Fibroblast of the conjunctiva (primary cell): ENCODE measurements at places on chromosomes 16 and 17.

DNA sequence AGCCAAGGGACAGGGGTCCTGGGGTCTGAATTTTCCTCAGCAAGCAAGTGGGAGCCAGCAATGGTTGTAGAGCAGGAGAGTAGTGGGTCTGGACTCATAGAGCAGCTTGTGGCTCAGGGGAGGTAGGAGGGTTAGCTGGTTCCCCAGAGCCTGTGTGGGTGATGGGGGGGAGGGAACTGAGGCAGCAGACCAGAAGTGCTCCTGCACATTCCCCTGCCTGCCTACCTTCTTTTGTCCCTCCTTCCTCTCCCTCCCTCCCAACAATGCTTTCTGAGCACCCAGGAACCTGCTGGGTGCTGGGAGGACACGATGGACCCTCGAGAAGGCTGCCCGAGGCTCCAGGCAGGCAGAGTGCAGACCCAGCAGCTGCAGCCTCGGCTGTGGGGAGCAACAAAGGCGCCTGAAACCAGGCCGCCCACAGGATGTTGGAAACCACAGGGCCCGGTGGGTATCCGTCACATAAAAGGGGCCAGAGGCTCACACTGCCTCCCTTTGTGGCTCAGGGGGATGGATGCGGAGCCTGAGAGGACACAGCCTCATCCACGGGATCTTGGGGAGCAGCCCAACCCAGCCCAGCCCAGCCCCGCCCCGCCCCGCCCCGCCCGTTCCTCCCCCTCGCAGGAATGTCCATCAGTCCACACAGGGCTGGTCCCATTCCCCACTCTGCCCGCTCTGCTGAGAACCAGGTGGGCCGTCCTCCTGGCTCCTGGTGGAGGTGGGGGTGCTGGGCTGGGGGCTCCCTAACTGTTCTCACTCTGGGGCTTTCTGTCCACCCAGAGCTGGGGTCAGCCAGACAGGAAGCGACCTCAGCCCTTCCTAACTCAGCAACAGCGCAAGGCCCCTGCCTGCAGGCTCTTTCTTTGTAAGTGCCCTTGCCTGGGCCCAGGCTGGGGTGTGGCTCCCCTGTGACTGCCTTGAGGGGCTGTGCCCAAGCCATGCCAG lies 1.7 kb upstream of the NLRC3 start:
- DNase-seq = no peak

DNA sequence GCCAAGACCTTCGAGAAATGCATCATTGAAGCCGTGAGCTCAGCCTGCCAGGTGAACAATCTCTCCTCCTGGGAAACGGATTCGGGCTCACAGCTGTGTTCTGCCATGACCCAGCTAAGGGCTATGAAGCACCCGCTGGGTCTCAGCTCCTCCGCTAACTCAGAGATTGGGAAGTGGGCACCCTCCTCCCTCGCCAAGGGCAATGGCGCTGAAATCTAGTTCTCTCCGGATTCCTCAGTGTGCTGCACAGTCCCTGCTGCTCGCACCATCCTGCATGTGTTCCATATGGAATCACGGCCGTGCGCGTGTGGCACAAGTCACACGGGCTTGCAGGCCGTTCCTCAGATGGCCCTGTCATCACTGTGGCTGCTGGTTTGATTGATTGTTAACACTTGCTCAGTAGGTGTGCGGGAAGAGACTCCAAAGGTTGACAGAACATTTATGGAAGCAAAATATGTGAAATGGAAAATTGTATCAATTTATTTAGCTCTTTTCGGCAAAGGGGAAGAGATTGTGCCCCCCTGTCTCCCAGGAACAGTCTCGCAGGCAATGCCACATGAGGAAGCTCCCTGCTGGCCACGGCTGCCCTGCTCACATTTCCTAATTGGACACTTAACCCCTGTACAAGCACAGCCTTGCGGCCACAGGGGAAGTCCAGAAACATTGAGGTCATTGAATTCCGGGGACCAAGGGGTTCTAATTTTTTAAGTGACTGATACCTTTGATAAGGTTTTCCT lies 58.8 kb downstream of the RNF213 start:
- no peak for DNase-seq

GRCh38 chr16:29898804-29899515 lies 390 bp downstream of the SEZ6L2 start:
- no peak for DNase-seq

DNA sequence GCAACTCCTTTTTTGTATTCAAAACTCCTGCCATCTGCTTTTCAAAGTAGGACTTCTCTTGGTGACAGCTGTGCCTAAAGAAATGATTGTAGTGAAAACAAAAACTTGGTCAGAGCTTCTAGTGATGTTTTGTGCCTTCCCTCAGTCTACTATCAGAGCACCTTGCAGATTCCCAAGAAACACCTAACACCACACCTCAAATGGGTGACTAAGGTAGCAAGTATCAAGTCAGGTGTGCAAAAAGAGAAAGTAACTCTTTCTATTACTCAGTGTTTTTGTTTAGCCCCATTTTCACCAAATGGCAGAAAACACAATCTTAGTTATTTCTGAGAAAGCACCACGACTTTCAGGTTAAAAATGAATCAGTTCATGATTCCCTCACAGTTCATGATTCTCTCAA lies 2.0 kb upstream of the PMFBP1 start:
- no peak for DNase-seq

DNA sequence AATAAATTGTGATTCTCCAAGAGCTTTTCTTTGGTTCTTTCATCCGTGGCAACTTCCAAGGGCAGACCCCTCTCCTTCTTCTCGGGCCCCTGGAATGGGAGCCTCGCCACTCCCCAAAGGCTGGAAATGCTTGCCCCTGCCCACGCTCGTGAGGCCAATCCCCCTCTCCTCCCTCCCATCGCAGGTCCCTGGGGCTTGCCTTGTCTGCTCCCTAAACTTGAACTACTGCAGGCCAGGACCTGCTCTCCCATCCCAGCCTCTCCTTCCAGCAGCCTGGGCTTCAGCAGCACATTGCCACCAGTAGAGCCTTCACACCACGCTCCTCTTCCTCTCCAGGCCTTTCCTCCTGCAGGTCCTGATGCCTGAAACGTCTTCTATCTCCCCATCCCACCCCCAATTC lies 11.1 kb downstream of the PITPNM3 start:
- no peak for DNase-seq
